AML-193 (cell line): ENCODE measurements at places on chromosomes 3 and 15.
A peak's percentile ranks its signal among the peaks of the same experiment; 100 is the strongest.

- no peak for DNase-seq
These were observed 2.3 kb upstream of the GP5 start for GRCh38 chr3:194401346-194401745.

GRCh38 chr3:25904206-25904605 lies 114.3 kb downstream of the OXSM start:
- no peak for DNase-seq

- DNase-seq, result peak; percentile 98
These were observed 24.8 kb upstream of the MBNL1 start for GRCh38 chr3:152243721-152244516.

DNA sequence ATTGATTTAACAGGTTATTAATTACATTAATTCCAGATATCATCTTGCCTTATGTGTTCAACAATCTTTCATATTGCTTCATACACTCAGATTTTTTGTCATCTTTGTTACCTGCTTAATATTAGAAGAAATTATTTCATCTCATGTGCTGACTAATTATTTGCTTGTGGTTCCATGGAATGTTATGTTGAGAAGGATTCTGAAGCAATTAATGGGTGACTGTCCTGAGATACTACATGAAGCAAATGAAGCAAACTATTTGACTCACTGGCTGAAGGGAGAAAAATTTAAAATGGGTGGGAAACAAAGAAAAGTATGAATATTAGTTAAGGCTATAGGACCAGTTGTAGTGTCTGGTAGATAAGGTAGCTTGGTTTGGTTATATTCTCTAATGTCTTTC lies 443.8 kb upstream of the EPHA6 start:
- DNase-seq, result no peak

GRCh38 chr3:181730316-181730715 lies 18.6 kb downstream of the SOX2 start:
- no peak for DNase-seq

- DNase-seq, result no peak
These were observed 220.2 kb downstream of the NTRK3 start for GRCh38 chr15:88036154-88036839.

GRCh38 chr3:184261270-184261853 lies at the start of gene CAMK2N2:
Gene CAMK2N2, minus strand, starts transcription at chr3:184261553. Its CDS starts 268 bp downstream, at chr3:184261285.
- peak; percentile 73 for DNase-seq

DNA sequence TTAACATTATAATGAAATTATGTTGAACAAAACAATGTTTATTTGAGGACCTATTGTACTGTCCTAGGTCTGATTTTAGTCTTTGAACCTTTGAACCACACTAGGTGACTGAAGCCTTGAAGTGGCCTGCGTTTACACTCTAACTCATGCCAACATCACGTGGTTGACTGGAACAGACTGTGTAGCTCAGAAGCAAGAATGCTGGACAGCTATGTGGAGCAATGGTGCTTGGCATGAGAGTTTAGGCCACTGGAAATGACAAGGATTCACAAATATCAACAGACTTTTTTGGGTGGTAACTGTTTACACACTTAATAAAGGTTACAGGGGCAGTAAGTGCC lies 391.5 kb downstream of the RAP2B start:
- no peak for DNase-seq

GRCh38 chr15:44798826-44799225 lies 62.5 kb downstream of the TRIM69 start:
- DNase-seq, result peak; percentile 4

- DNase-seq, result no peak
These were observed 105.3 kb downstream of the CTNNB1 start for GRCh38 chr3:41304593-41304992.
